ENCODE measurements at places on chromosomes 11 and 22.

DNA sequence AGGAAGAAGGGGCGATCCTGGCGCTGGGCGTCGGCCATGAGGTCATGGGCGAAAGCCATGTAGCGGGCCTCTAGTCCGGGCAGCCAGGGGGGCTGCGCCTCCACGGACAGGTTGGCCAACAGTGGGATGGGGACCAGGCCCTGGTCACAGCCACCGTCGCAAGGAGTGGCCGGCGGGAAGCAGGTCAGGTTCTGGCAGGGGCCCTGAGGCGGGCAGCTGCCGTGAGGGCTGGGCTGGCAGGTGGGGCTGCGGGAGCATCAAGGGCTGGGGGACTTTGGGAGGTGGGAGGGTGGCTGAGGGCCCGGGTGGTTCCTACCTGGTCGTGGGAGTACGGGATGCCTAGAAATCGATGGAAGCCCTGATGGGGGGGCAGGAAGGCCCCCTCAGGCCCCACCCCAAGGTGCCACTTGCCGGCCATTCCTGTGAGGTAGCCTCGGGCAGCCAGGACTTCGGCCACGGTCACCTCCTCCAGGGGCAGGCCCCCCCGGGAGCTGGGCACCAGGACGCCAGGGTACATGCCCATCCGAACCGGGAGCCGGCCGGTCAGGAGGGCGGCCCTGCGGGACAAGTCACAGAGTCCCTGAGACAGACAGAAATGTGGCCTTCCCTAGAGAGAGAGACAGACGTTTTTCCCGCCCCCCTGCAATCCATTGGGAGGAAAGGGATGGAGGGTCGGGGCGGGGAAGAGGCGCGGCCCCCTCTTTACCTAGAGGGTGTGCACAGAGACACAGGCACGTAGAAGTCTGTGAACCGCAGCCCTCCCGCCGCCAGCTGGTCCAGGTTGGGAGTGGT lies 906 bp downstream of the ARSA start:
- no peak for DNase-seq

- DNase-seq, result no peak
These were observed 587.7 kb downstream of the OPCML start for GRCh38 chr11:132944569-132944944.

DNA sequence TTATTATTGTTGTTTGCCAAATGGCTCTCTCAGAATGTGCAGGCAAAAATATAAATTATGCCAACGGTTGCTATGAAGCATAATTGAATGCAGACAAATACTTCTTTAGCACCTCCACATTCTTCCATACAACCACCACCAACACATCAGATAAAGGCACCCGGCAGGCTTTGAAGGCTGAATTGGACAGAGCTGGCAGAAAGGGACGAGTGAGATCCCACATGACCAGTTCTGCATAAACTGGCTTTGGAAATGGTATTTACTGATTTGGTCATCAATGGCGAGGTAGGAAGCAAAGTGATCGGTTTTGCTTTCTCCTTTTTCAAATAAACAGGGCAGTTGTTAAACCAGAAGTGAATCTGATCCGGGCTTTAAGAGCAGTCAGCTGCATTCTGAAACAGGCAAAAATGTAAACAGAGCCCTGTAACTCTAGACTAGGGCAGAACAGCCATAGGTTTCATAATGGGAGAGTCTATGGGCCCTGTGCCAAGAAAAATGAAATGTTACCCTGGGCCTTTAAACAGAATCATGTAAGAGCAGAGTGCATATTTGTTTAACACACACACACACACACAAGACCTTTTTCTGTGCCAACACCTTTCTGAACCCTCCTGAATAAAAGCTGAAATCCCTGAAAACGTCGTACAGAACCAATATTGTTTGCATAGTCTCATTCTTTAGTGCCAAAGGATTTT lies 97.7 kb downstream of the MPPED2 start:
- DNase-seq, result no peak

- DNase-seq, result peak; percentile 81
These were observed 456 bp upstream of the PARVB start for GRCh38 chr22:44023404-44024287.

GRCh38 chr11:109970516-109971183 lies 122.5 kb upstream of the ZC3H12C start:
- DNase-seq, result no peak

- no peak for DNase-seq
These were observed 52.9 kb downstream of the CABIN1 start for GRCh38 chr22:24063986-24064385.

DNA sequence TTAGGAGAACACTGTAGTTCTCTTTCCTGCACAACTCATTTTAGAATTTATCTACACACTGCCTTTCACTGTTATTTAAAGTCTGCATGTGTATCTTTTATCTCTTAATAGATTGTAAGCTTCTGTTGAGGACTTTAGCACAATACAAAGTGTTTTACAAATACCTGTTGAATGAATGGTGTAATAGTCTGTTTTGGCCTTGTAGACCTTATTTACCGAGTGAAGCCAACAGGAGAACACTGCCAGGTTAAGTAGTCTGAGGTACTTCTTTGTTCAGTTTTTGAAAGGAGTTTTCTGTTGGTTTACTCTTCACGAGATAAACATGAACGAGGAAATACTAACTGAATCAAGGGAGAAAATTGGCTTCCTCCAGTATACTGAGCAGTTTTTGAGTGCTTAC lies 31.0 kb downstream of the SIK2 start:
- DNase-seq, result no peak

- no peak for DNase-seq
These were observed 55.2 kb downstream of the SC5D start for GRCh38 chr11:121347813-121348212.

GRCh38 chr11:21635394-21636145 lies 557.3 kb upstream of the ANO5 start:
- DNase-seq, result no peak

GRCh38 chr11:3833449-3833848 lies 7.3 kb downstream of the RHOG start:
- no peak for DNase-seq

- no peak for DNase-seq
These were observed 13.1 kb downstream of the ZBED5 start for GRCh38 chr11:10844796-10845195.

GRCh38 chr11:31995032-31995431 lies 95.8 kb upstream of the RCN1 start:
- no peak for DNase-seq

- DNase-seq, result no peak
These were observed 56.6 kb upstream of the WNT7B start for GRCh38 chr22:46033256-46034200.

- DNase-seq, result no peak
These were observed 17.1 kb downstream of the PCF11 start for GRCh38 chr11:83174008-83174407.

GRCh38 chr11:94960488-94960887 lies 12.9 kb downstream of the CWC15 start:
- DNase-seq, result no peak

GRCh38 chr11:2992997-2993325 lies 832 bp upstream of the NAP1L4 start:
- DNase-seq, result no peak

GRCh38 chr11:469684-470560 lies 19.8 kb downstream of the PTDSS2 start:
- peak; percentile 94 for DNase-seq

DNA sequence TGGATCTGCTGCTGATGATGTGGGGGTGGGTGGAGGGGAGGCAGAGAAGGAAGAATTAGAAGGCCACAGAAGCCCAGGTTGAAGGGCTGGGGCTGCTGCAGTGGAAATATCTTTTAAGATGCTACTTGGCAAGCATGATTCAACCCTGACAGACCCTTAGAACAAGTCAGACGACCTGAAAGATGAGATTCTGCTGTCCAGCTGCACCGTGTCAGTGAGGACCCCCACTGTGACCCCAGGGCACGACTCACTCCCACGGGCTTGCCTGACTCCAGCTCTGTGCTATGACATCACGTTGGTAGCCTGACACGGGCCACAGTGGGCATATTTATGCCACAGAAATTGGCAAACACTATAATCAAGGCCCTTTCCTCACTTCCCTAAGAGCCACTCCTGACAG lies 36.0 kb downstream of the LRFN4 start:
- no peak for DNase-seq

DNA sequence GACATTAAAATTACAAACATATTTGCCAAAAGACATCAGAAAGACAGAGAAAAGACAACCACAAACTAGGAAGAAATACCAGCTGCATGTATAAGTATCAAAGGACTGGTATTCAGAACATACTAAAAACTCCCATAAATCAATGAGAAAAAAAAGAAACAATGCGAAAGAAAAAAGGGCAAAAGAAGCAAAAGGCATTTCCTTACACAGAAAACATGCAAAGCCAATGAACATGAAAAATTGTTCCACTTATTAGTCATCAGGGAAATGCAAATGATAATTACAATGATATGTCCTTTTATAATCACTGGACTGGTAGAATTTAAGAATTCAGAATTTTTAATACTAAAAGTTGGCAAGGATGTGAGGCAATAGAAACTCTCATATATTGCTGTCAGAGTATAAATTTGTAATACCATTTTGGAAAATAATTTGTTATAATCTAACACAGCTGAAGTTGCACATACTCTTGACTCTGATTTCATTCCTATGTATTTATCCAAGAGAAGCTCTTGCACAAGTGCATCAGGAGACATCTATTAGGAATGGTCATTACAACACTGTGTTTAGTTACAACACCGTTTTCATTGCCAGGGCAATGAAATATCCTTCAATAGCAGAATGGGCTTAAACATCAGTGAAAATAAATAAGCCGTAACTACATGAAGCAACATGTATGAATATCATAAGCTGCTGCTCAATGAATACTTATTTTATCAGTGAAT lies 279.7 kb downstream of the SWAP70 start:
- peak; percentile 60 for DNase-seq

DNA sequence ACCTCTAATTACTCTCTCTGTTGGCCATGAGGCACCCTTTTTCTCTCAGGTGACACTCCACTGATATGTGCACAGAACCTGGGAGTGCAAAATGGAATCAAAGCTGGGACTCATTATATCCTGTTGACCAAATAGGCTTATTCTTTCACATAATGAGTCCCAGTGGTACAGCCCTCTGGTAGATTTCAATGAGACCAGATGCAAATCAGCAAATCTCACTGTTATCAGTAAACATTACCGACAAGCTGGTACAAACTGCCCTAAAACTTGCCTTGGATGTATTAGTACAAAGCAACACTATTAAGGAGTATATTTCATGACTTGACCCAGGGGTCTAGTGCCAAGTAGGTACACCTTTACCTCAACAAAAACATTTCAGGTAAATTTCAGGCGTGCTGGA lies 128.3 kb downstream of the DDX10 start:
- no peak for DNase-seq

GRCh38 chr11:131918663-131919062 lies 548.2 kb downstream of the NTM start:
- no peak for DNase-seq

DNA sequence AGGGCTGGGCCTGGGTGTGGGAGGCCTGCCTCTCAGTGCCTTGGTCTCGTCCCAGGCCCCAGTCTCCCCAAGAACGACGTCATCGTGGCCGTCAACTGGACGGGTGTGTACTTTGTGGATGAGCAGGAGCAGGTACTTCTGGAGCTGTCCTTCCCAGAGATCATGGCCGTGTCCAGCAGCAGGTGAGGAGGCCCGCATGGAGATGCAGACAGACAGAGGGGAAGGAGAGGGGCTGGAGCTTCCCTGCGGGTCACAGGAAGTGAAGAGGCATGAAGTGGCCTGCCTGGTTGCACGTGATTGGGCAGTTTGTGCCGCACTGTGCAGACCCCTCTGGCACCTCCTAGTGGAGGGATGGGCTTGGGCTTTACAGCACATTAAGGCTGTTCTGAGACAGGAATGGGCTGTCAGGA lies 70.4 kb downstream of the MYO7A start:
- no peak for DNase-seq

DNA sequence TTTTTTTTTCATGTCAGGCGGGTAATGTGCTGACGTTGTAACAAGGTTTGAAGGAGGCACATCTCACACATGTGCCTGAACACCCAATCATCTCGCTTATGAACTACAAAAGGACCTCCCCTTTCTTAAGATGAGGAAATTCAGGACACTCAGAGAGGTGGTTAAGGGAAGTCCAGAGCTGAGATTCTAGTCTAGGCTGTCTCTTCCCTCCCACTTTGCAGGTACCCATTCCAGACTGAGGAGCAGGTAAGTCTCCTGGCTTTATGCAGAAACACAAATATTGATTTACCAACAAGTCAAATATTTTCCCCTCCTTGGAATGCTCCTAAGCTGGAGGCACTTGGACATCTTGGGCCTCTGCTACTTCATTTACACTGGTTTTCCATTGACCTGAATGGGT lies 122.9 kb upstream of the CADM1 start:
- no peak for DNase-seq

- no peak for DNase-seq
These were observed 1.0 kb upstream of the KLHL35 start for GRCh38 chr11:75434051-75434450.

- DNase-seq, result no peak
These were observed 134.1 kb downstream of the UVRAG start for GRCh38 chr11:75949023-75949672.

GRCh38 chr11:44305470-44306051 lies 4.4 kb downstream of the ALX4 start:
- DNase-seq, result no peak

GRCh38 chr11:79668575-79668974 lies 227.7 kb upstream of the TENM4 start:
- DNase-seq, result no peak

DNA sequence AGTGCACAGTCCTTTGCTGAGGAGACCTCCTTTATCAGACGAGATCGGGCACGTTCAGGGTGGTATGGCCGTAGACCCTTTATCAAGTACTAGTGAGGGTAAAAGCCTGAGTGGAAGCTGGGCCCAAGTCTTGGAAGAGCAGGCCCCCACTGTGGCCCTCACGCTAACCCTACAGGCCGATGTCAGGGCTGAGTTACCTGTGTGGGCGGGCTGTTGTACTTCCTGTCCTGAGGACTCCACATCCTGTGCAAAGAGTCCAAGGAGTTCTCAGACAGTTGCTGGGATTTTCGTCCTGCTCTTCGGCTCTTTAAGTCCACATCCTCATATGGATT lies 34.9 kb downstream of the RPL27A start:
- no peak for DNase-seq

DNA sequence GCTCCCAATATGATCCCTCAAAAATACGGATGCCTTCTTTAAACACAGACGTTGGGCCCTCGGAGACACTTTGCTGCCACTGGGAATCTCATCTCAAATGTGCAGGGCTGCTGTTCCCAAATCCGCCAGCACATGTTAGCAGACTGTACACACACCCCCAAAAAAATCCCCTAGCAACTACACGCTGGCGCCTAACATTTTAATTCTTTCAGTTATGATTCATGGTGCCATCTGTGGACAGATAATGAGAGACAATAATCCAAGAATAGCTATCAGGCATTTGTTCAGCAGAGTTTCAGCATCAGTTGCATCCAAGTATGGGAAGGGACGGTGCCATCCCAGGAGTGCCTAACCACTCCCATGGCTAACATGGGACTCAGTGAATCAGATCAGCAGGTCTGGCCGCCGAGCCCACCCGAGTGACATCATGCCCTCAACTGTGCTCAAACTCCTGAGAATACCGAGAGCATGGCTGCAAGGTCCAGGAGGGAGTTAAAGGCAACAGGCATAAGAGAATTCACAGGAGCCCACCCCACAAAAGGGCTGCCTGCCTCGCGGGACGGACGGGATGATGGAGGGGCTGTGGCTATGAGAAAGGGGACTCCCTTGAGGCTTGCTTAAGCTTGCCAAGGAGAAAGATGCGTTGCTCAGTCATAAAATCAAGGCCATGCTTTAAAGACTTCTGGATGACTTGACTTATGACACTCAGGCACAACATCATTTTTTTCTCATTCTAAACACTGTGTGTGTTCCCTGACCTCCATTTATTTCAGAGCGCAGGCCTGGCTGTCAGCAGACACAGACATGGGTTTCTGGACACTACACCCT lies 337.0 kb downstream of the SHANK2 start:
- no peak for DNase-seq
